HepG2 (cell line): ENCODE measurements at places on chromosomes 4 and X. TPM values are rescaled to one million over a fixed set of nuclear protein-coding genes. Genes with fewer than 3 reads are reported as not detected.

Gene PAPSS1
- 126 and 170 TPM in 2 replicates for total RNA-seq

Gene QDPR
- total RNA-seq, result 9.9 and 32.4 TPM in 2 replicates

- DNase-seq, result peak; percentile 1
Measured at GRCh38 chr4:24070117-24070516, 180.3 kb upstream of the PPARGC1A start.

GRCh38 chrX:45196701-45197100 lies 4.0 kb downstream of the DIPK2B start:
- no peak for DNase-seq

Gene ARSJ
- not detected in 2 replicates for total RNA-seq

- no peak for DNase-seq
Measured at GRCh38 chrX:152904151-152905080, 6.5 kb downstream of the ZNF185 start.

DNA sequence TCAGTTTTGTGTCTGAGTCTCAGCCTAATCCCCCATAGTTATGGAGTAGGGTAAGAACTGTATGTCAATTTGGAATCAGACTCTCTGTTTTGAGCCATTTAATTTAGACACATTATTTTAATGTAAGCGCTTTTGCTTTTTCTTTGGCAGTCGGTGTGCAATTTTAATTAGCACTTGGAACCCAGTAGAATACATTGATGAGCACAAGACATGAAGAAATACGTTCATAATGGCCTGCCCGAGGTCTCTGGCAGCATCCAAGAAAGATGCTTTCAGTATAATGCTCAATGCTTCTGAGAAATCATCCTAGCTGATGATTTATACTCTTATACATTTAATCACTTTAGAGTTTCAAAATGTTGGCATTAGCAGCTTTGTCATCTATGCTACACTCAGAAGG lies 8.9 kb upstream of the TAPT1 start:
- DNase-seq, result no peak

Gene ITGB1BP2
- 0.21 and 2.2 TPM in 2 replicates for total RNA-seq

- DNase-seq, result no peak
Measured at GRCh38 chr4:15717657-15718416, 15.0 kb downstream of the BST1 start.

GRCh38 chr4:38939165-38939564 lies 71.6 kb downstream of the FAM114A1 start:
- no peak for DNase-seq

Gene ADAM29
- total RNA-seq, result not detected in 2 replicates

Gene P2RY4
- total RNA-seq, result 0.07 TPM in 1 of 2 replicates, not detected in the other

- DNase-seq, result no peak
Measured at GRCh38 chr4:93217431-93217830, 611.1 kb upstream of the ATOH1 start.

GRCh38 chr4:2800691-2801596 lies 8.1 kb downstream of the SH3BP2 start:
- DNase-seq, result peak; percentile 92

DNA sequence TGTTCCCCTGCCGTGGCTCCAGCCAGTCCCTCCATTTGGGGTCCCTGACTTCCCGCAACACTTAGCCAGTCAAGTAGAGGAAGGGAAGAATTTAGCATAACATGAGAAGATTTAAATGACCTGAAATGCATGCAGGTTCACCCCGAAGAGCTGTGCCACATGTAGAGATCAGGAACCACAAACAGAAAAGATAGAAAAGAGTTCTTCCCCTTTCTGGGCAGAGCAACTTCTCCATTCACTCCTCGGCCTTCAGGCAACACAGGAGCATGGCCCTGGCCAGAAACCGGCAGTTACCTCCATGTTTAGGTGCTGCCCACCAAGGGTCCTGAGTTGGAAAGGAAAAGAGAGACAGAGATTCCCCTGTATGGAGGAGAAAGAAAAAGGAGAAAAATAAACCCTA lies 5.2 kb downstream of the NLRP2B start:
- no peak for DNase-seq

- peak; percentile 13 for DNase-seq
Measured at GRCh38 chrX:115562480-115562847, 1.5 kb downstream of the PLS3 start.

DNA sequence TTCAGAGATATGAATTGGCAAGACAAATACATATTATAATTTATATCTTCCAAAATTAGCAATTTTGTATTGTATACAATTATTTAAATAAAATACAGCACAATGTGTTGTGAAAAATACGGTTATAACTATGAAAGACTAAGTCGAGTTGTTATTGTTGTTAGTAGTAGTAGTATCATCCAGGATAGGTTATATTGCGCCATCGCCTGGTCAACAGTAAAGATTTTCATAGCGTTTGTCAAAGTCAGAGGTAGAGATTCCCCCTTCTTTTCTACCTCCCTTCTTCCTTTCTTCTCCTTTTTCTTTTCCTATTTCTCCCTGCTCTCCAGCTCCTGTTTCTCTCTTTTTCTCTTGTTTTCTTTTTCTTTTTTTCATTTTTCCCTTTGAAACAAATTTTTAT lies 499.1 kb upstream of the EPHA5 start:
- peak; percentile 11 for DNase-seq

DNA sequence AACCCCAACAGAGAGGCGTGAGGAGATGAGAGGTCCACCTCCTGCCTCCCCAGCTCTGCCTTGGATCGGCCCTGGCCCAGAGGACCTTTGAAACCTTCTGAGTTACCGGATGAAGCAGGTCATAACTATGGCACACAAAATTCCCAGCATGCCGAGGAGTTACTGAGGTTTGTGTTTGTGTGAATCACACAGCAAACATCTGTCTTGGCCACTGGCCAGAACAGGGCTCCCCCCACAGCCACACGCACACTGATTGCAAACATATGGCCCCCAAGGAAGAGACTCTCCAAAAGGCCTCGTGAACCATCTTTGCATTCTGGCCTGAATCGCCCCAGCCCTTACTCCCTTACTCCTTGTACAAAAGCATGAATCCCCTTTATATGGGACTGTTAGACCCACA lies 18.9 kb downstream of the RPS4X start:
- DNase-seq, result peak; percentile 64

Gene KLB
- 41.9 and 82.0 TPM in 2 replicates for total RNA-seq

Gene CDX4
- total RNA-seq, result not detected in 2 replicates

DNA sequence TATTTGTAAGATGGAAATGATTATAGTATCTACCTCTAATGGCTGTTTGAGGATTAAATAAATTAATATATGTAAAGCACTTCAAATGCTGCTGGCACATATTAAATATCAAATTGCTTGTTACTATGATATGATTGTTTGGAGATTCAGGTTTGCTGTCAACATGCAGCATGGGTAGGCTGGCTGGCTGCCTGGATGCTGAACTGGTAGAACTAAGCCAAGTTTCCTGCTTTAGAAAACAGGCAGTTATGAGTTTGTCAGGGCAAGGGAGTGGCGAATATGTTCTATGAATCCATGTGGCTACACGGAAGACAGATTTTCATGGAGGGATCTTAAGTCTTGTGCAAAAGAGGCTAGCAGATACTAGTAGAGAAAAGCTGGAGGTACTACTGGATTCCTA lies 239.6 kb downstream of the GBA3 start:
- DNase-seq, result no peak

DNA sequence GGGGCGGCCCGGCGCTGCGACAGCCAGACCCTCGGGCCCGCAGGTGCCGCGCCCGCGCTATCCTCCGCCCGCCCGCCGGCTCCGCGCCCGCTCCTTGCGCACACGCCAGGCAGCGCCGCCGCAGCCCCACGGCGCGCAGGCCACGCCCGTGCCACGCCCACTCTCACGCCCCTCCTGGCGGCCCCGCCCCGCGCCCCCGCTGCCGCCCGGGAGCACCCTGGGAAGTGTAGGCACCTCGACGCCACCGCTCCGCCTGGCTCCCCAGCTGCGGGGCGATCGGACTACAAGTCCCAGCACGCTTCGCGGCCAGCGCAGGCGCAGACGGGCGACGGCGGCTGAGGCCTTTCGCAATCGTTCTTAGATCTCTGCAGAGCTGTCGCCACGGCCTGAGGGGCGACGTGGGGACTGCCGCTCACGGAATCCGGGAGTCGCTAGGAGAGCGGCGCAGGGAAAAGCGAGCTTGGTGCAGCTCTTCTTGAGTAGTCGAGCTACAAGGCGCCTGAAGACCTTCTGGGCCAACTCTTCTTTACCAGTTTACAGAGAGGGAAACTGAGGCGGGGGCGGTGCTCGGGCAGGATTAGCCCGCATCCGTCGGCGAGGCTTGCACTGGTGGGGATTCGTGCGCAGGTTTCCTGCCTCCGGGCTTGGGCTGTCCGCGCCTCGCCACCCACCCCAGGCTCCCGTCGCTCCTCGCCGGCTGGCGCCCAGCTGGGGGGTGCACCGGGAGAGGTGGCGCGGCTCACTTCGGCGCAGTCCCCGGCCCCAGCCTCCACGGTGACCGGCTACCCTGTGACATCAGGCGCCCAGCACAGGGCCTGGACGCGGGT lies at the start of gene ABLIM2:
TSS of gene ABLIM2 (minus strand) at position 104 of the 827 bp plus-strand sequence. CDS start 124 bp downstream, outside the sequence.
- DNase-seq, result peak; percentile 92

DNA sequence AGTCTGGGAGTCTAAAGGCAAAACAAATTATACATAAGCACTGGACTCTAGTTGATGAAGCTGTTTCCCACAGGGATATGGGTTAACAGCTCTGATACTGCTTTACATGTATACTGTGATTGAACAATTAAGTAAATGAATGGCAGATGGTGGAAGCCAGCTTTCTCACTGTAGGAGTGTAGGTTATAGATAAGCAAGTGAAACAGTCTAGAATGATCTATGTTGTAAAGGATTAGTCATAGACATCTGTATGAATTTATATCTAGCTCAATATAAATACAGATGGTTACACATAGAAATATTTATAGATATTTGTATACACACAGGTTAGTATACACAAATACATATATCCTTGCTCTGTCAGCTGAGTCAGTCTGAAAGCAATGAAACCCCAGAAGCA lies 276.1 kb downstream of the PPARGC1A start:
- no peak for DNase-seq

Gene CCDC149
- 0.21 and 0.44 TPM in 2 replicates for total RNA-seq

DNA sequence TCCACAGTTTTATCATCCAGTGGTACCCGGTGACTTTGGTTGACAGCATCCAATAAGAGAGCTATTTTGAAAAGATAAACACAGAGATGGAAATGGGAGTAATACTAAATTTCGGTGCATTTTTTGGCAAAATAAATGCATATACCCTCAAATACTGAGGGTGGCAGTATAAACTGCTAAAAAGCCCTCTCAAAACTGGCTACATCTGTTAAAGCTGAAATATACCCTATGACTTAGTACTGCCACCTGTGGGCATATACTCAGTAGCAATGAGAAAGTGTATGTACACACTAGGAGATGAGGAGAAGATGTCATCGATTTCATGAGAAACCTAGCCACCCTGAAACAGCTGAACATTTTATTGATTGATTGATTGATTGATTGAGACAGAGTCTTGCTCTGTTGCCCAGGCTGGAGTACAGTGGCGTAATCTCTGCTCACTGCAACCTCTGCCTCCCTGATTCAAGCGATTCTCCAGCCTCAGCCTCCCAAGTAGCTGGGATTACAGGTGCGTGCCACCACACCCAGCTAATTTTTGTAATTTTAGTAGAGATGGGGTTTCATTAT lies 12.2 kb upstream of the TMEM128 start:
- DNase-seq, result peak; percentile 79

GRCh38 chr4:114015444-114015899 lies 36.0 kb upstream of the ARSJ start:
- no peak for DNase-seq

DNA sequence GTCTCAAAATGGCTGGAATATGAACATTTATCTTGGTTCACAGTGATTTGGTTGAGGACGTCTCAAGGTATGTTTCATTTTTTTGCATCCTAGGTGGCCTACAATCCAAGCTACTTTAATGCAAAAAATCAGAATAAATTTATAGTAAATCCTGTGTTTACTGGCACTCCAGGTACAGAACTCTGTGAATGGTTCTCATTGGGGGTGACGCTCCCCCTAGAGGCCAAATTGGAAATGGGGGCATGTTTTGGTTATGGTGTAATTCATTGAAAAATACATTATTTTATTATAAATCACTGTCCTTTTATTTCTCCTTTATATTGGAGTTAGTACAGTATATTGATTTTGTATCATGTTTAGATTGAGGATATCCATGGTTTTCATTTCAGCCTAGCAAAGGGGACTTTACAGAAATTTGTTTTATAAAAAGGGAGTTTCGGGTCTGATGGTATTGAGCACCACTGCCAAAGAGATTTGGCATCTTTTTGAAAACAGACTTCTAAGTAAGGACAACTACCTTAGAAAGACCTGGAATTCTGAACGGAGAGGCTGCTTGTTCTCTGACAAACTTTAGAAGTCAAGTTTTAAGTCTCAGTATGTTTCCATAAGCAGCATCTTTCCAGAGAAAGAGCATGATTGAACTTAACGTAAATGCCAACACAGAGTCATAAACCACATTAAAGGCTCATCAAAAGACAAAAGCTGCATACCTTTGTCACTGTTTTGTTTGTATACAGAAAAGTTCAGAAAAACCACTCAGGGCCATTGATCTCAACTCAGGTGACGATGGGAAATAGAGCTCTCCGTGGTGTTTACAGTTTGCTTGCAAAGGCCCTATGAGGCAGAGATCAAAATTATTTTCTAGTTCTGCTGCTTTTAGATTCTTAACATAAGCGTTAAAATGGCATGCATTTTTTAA lies 19.4 kb downstream of the MTM1 start:
- DNase-seq, result no peak

- no peak for DNase-seq
Measured at GRCh38 chrX:50697691-50698090, 116.3 kb downstream of the SHROOM4 start.

- no peak for DNase-seq
Measured at GRCh38 chr4:86848136-86848535, 1.0 kb downstream of the SLC10A6 start.

Gene SPATA18
- total RNA-seq, result 13.2 and 13.9 TPM in 2 replicates

DNA sequence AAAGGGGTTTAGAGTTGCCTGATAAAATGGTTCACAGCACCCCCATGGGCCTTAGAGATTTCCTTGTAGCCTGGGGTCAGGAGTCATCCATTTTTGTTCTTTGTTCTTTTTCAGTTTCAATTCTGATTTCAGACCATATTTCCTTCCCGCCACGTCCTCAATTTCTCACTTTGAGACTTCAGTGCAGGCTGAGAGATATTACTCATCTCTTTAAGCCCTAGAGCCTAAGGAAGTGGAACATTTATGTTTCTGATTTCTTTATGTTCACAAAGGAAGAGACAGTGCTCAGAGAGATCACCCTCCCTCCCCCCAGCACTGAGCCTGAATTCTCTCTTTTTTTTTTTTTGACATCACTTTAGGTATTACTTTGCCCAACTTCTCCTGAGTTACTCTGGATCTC lies 56.3 kb downstream of the MSN start:
- no peak for DNase-seq

GRCh38 chr4:122639181-122639580 lies 18.3 kb upstream of the IL21 start:
- no peak for DNase-seq

- no peak for DNase-seq
Measured at GRCh38 chr4:21011106-21011505, 310.8 kb downstream of the PACRGL start.

GRCh38 chrX:76919761-76920160 lies 492.3 kb downstream of the MAGEE1 start:
- DNase-seq, result no peak

Gene ASB5
- total RNA-seq, result not detected in 2 replicates

Gene DMD
- 25.9 and 35.6 TPM in 2 replicates for total RNA-seq

Gene PAGE2B
- not detected in 2 replicates for total RNA-seq

- DNase-seq, result no peak
Measured at GRCh38 chrX:22603060-22603459, 330.3 kb downstream of the CBLL2 start.

GRCh38 chrX:100645106-100645505 lies 1.1 kb downstream of the SRPX2 start:
- no peak for DNase-seq
